Aorta (tissue), 5 donors: ENCODE measurements at places on chromosomes 1 and 21. TPM values are rescaled to one million over a fixed set of nuclear protein-coding genes. Genes with fewer than 3 reads are reported as not detected.

Gene HRNR
- total RNA-seq, result not detected

- DNase-seq, result no peak
Measured at GRCh38 chr1:3276341-3276800, 178.1 kb upstream of the ARHGEF16 start.

Gene LCE1F
- total RNA-seq, result not detected

Gene AK4
- 68.2 TPM for total RNA-seq

DNA sequence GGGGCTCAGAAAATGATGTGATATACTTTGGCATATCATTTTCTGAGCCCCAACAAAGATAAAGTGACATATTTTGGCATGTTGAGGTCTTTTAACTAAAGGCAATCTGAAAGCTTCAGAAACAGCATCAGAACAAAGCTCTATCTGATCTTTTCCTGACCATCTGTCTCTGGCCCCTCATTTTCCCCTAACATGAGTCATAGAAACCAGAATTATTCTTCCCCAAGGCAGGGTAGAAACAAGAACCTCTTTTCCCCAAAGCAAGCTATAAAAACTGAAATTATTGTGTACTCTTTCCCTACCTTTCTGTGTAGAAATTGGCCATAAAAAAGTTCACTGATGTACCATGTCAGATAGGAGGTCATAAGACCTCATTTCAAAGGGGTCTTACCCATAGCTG, 48.7 kb upstream of the PLA2G4A start:
- DNase-seq, result no peak

- no peak for DNase-seq
Measured at GRCh38 chr1:56406821-56407220, 172.5 kb downstream of the PLPP3 start.

DNA sequence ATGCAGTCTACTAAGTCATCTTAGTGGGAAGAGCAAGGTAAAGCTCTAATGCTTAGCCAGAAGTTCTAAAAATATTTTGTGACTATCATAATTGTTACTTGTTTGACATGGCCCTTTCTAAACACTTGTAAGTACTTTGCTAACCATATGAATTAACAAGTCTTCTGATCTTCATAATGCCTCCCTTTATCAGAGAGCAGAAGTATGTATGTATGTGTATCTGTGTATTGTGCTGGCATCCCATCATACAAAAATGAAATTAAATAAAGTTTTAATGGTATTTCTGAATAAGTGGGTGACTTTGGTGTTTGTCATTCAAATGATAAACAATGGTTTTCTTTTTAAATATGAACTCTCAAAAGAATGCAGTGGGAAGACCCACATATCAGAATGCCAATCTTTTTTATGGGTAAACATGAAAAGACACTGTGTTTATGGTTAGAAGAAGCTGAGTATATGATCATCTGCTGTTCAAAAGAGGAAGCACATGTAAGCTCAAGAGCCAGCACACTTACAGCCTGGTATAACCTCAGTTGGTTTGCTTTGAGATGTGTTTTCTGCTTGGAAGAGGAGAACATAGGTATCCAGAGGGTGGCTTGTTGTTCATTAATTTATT, 159.6 kb downstream of the CLEC20A start:
- no peak for DNase-seq

- no peak for DNase-seq
Measured at GRCh38 chr1:39564941-39565340, 11.6 kb downstream of the PABPC4 start.

Gene LRRN2
- 6.8 TPM for total RNA-seq

GRCh38 chr1:164137273-164137925, 421.6 kb upstream of the PBX1 start:
- DNase-seq, result no peak

- DNase-seq, result no peak
Measured at GRCh38 chr1:109759513-109760334, 4.0 kb downstream of the EPS8L3 start.

Gene SYDE2
- total RNA-seq, result 10.1 TPM

Gene NBPF1
- 55.0 TPM for total RNA-seq

Gene FNDC10
- total RNA-seq, result 1.2 TPM

DNA sequence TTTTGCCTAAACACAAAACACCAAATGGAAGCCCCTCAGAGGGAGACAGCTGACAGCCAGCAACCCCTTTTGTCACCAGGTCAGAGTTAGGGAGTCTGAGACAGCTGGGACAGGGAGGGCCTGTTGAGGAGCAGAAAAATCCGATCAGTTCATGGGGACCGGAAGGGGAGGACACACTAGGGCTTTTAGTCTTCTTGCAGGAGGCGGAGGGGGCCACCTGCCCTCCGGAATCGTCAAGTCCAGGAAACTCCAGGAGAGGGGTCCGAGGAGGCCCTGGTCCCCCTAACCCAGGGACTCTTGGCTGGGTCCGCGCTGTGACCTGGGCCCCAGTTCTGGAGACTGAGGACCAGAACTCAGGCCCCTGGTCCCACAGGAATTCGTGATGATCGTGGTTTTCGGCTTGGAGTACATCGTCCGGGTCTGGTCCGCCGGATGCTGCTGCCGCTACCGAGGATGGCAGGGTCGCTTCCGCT, 34.2 kb downstream of the KCNQ4 start:
- no peak for DNase-seq

DNA sequence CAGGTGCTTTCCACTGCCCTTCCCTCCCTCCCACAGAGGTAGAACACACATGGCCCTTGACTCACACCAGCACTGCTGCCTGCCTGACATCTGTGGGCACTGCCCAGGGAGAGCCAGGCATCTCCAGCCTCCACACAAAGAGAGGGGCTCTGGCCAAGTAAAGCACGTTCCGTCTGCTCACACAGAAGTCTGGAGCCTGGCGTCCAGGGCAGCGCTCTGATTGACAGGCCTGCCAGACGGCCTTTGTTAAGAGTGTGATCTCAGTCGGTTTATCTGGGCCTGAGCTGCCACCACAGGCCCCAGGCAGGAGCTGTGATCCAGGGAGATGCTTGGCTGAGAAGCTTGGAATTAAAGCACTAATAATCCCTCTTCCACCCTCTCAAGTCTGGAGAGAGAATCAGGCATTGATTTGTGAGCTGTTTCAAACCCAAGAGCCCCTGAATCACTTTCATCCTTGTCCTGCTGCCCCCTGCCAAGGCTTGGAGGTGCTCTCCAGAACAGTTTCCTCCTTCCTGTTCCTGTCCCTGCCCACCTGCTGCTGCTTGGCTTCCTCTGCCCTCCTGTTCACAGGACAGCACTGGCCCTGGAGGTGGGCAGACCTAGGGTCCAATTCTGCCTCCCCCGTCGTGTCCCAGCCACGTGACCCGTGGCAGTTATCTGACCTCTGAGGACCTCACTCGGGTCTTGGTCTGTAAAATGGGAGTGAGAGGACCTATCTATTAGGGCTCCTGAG, 3.7 kb downstream of the DMRTB1 start:
- no peak for DNase-seq

Gene GNG5
- 64.6 TPM for total RNA-seq

Gene PTP4A2
- total RNA-seq, result 230 TPM

- DNase-seq, result no peak
Measured at GRCh38 chr1:170460414-170461155, 71.4 kb upstream of the GORAB start.

DNA sequence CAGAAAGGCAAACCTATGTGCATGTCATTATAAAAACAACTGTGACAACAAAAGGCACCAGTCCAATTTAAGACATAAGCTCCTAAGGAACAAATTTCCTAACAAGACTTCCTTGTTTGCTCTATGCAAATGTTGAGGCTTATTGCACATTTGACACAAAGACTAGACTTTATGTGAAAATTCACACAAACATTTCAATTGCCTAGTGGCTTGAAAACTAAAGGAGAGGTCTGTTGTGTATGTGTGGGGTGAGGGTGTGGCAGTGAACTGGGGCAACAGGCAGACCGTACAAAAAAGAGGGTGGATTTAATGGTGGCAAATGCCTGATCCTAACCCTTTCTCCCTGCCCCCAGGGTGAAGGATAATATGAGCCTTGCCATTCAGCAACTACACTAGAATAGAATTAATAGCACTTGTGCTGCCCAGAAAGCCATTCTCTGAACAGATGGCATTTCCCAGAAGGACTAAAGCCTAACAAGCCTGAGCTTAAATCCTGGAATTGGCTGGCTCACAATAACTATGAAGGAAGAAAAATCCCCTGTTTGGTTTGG, 73.9 kb downstream of the GLUL start:
- no peak for DNase-seq

- DNase-seq, result no peak
Measured at GRCh38 chr1:15225461-15225860, 21.6 kb upstream of the FHAD1 start.

DNA sequence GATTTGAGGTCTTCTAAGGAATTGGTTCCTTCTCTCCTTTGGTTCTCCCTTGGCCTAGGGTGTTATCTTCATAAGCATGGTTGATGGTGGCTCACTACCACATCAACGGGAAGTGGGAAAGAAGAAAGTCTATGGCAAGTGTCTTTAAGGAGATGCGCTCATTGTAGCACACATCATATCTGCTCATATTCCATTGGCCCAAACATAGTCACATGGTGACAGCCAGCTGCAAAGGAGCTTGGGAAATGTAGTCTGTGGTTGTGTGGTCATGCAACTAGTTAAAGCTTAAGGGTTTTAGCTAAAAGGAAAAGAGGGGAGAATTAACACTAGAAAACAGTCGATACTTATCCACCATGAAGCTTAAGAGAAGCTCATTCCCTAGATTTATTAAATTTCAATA, 11.4 kb upstream of the MRPS6 start:
- DNase-seq, result no peak
